ENCODE measurements at places on chromosomes 2 and 18.

DNA sequence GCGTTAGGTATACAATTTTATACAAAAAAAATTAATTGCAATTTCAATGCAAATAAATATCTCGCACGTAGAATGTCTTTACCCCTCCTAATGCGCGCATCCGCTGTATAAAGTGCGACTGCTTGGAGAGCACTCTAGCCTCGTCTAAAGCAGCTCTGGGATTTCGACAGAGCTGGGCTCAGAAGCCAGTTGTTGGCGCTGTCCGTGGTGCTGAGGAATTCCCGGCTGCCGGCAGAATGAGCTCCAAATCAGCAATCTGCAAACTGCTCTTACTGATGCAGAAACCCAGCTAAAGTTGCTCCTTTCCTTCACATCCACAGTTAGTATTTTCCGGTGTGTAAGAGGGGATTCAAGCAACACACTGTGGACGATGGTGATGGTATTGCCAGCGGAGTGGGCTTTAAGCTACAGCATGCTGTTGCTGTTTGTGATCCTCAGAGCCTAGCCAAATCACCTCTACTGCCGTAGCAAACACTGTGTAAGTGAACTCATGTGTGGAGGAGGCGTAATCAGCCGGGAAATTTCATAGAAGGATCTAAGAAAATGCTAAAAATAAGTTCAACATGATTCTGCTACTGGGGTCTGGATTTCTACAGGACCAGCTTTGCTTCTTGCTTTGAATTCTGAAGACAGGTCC lies at the start of gene VWC2L:
TSS of gene VWC2L (plus strand) at position 137 of the 637 bp plus-strand sequence. CDS start 3,140 bp downstream, outside the sequence.
- DNase-seq = peak; percentile 69

- DNase-seq = no peak
Measured at GRCh38 chr2:13597176-13597575, 880.4 kb downstream of the TRIB2 start.

DNA sequence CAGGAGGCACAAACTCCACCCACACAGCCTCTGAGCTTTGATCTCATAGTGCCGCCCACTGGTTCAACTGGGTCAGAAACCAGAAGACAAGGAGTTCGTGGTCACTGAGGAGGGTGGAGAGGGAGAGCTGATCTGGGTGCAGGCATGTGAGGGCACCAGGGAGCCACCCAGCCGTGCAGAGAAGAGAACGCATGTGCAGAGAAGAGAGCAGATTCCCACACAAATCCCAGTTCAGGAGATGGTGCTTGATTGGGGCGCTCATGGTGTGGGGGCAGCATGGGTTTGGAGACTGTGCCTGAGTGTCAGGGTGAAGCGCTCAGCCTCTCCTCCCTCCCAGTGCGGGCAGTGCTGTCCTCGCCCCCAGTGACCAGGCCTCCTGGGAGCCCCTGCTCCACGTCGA lies 375.2 kb upstream of the MYT1L start:
- no peak for DNase-seq

- DNase-seq = no peak
Measured at GRCh38 chr2:224407241-224407701, 5.4 kb upstream of the FAM124B start.

- no peak for DNase-seq
Measured at GRCh38 chr18:55199291-55199963, 240.2 kb upstream of the CCDC68 start.

- no peak for DNase-seq
Measured at GRCh38 chr2:634636-635388, 42.4 kb downstream of the TMEM18 start.

- DNase-seq = no peak
Measured at GRCh38 chr2:143357966-143358365, 228.7 kb downstream of the ARHGAP15 start.

DNA sequence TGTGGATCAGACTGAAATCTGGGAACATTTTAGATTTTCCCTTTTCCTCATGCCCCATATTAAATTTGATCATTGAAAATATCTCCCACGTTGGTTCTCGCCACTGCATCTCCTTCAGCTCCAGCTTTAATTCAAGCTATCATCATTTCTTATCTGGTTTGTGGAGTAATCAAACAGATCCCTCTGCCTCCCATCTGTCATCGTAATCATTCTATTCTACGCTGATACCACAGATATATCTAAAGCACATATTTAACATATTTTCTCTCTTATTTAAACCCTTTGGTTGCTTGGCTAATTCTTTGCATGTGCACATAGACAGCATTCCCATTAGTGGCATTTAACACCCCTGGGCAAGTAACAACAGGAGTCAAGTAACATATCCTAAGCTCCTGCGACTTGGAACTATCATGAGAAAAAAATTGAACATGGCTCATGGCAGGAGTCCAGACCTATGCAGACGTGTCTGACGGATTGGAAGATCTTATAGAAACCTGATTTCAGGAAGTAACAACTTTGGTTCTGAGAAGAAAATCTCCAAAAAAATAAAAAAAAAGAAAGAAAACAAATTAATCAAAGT lies 158.8 kb upstream of the KYNU start:
- no peak for DNase-seq

GRCh38 chr2:155679647-155680046 lies 652.9 kb downstream of the NR4A2 start:
- DNase-seq = no peak

DNA sequence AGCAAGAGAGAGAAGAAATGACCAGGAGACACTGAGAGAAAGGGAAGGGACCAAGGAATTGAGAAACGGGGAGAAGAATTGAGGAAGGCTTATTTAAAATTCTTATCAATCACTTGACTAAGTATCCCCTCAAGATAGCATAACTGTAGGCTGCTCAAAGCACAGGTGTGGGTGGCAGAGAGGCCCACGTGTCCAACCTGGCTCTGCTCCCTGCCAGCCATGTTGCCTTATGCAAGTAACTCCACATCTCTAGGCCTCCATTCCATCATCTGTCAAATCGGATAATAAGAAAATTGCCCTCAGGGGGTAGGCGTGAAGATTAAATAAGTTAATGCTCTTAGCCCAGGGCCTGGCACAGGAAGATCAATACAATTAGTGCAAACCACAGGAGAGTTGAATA lies 7.4 kb upstream of the NPAS2 start:
- DNase-seq = no peak

- DNase-seq = no peak
Measured at GRCh38 chr2:167678158-167678557, 569.2 kb downstream of the STK39 start.

DNA sequence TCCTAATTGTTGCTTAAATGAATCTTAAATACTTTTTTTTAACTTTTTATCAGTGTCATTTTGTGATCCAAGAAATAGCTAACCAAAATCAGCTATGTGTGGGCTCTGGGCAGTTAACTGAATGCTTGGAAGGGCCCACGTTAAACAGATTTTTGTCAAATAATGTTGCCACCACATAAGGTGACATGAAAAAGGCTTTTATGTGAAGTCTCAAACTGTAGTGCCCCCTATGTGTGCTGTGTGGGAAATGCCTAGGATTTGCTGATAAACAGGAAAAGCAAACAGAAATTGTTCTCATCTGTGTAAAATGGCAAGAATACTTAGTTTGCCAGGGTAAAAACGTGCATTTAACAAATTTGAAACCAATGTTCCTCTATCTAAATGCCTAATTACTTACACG lies 242.2 kb downstream of the ZNF516 start:
- no peak for DNase-seq

DNA sequence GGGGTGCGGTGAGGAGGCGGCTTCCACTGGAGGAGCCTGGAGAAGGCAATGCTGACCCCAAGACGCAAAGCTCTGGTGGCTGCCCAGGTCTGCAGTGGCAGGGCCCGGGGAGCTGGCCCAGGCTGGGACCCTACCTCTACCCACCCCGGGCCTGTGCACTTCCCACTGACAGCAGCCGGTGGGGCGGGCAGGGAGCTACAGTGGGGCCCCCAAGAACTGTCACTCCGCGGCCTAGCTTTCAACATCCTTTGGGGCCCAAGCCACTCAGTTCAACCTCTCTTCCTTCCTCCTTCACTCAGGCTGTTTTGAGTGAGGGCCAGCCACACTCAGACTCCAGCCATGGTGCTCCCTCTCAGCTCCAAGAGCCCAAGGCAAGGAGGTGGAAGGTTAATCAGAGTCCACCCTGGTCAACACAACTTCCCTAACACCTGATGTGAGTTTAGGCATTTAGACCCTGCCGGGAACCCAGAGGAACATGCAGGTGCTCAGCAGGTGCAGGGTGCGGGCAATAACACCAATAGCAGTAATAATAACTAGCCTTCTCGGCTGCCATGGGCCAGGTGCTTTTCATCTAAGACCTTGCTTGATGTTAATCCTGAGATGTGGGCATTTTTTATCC lies 93.6 kb downstream of the ZFP36L2 start:
- DNase-seq = no peak

- DNase-seq = no peak
Measured at GRCh38 chr18:63218472-63218871, 101.1 kb downstream of the BCL2 start.

DNA sequence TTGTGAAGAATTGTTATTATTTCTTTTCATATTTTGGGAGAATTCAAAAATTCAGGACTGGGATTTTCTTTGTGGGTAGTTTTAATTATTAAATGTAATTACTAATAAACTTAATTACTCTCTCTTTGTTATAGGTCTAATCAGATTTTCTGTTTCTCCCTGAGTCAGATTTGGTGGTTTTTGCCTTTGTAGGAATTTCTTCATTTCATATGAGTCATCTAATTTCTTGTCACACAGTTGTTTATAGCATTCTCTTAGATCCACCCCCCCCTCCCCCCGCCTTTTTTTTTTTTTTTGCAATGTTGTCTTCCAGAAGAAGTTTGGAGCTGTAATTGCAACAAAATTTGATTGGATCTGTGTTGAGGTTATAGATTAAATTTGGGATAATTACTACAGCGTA lies 26.0 kb upstream of the GALR1 start:
- no peak for DNase-seq

GRCh38 chr18:46630160-46630559 lies 26.9 kb downstream of the LOXHD1 start:
- DNase-seq = no peak

- DNase-seq = no peak
Measured at GRCh38 chr18:49098386-49098785, 147.6 kb upstream of the SMAD7 start.

DNA sequence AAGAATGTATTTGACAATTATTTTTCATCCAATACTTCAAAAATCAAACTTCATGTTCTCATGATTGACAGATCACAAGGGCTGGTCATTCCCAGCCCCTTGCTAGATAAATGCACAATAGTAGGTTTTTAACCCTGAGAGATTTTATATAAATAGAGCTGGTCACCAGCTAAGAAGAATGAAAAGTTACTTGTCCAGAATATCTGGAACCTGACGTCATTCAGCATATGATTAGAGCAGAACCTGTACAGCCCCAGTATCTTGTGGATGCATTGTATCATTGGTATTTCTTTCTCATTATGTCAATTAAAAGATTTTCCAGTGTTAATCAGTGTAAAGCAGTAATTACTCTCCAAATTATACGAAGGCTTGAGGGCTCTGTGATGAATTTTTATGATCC lies 202.8 kb upstream of the RND3 start:
- no peak for DNase-seq

DNA sequence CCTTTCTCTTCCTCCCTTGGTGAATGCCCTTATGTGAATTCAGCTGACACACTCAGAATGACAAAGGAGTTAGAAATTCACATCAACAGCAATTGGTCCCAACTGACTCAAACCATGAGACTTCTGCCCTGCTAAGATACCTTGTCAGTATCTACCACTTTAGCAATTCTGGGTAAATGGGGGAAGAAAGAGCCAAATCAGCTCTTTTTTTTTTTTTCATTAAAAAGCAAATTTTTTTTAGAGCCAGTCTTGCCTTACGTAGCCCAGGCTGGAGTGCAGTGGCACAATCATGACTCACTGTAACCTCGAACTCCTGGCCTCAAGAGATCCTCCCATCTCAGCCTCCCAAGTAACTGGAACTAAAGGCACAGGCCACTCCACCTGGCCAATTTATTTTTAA lies 1.7 kb upstream of the PPP4R1 start:
- DNase-seq = no peak

- DNase-seq = no peak
Measured at GRCh38 chr2:224253464-224253863, 148.4 kb downstream of the FAM124B start.

- DNase-seq = no peak
Measured at GRCh38 chr2:212794471-212794870, 255.9 kb upstream of the ERBB4 start.

GRCh38 chr2:109448946-109449788 lies 164.6 kb downstream of the SEPTIN10 start:
- no peak for DNase-seq

- DNase-seq = no peak
Measured at GRCh38 chr18:74856928-74857327, 259.3 kb downstream of the ZNF407 start.

- DNase-seq = no peak
Measured at GRCh38 chr2:187302116-187302515, 145.9 kb downstream of the CALCRL start.

GRCh38 chr2:219120082-219120481 lies 40.5 kb downstream of the NHEJ1 start:
- DNase-seq = no peak

DNA sequence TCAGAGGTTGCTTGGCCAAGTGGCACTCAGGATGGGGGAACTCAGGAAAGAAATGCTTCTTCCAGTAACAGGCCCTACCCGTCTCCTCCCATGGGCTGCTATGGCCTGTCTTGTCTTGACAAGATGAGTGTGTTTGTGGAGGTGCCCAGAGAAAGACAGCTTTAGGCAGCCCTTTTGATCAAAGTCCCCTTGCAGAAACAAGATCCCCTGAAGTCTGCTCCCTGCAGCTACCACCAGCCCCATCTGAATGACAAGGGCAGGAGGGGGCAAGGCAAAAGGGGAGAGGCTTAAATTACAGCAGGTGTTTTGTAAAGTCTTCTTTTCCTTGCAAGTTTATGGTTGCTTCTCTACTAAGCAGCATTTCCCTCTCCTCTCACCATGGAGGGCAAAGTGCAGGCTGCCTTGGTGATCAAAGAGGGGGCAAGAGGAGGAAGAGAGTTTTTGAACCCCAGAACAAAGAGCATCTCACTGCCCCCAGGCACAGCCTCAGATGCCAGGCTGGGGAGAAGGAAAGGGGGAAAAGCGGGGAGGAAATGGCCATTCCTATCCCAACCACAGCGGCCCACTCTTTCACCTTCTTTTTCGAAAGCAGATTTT lies 6.7 kb downstream of the EVA1A start:
- DNase-seq = peak; percentile 61

- DNase-seq = no peak
Measured at GRCh38 chr2:211447548-211447947, 891.1 kb downstream of the CPS1 start.

- no peak for DNase-seq
Measured at GRCh38 chr2:25304321-25304720, 37.4 kb downstream of the DNMT3A start.

DNA sequence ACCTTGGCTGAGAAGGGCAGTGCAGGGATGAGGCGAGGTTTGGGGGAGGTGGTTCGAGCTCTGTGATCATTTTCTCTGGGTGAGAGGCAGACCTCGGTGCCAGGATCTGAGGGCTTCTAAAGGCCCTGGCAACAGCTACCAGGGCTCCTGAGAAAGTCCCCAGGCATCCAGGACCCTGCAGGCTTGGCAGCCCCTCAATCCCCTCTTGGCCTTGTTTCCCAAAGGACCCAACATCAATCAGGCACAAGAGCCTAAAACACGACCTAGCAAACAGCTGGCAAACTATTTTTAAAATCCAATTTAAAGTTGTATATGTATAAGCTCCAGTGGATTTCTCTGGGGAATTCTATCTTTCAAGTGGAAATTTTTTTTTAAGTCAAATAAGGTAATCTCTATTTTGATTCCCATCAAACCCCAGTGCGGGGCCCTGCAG lies 15.0 kb upstream of the MAT2A start:
- no peak for DNase-seq
